ENCODE measurements at places on chromosomes 16 and 17. TPM values are rescaled to one million over a fixed set of nuclear protein-coding genes. Genes with fewer than 3 reads are reported as not detected.

Gene CHST4
- 0.08 TPM for polyA plus RNA-seq

Gene ITGAL
- 0.28 TPM for polyA plus RNA-seq

Gene CTRB1
- polyA plus RNA-seq, result not detected

Gene C1QTNF8
- not detected for polyA plus RNA-seq

Data from SK-N-SH (cell line).